Fibroblast of skin of scalp (primary cell): ENCODE measurements at places on chromosomes 16 and 17.

DNA sequence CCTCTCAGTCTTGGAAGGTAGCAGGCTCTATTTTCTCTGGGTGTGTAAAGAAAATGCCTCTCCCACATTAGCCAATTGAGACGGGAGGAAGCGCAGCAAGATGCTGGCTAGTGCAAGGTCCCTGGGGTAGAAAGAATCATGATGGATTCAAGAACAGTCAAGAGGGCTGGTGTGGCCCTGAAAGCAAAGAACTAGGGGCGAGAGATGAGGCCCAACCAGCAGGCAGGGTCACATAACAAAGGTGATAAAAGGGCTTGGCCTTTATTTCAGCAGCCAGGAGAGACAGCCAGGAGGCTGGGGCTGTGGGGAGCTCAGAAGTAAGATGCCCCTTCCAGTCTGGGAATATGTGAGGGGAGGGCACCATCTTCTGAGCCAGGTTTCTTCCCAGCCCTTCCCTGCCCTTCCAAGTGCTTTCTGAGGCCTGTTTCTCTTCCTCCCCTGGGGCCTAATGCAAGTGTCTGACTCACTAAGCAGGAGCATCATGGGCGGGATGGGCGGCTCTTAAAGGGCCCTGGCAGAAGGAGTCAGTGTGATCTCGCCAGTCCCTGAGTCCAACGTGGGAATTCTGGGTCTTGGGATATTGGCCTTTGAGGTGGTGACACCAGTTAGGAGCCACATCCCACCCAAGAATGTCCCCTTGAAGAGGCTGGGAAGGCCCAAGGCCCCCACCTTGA is 3.9 kb upstream of the NLRC5 start:
- DNase-seq, result peak; percentile 92

GRCh38 chr16:9151074-9151473 is 59.6 kb downstream of the HAPSTR1 start:
- no peak for DNase-seq

DNA sequence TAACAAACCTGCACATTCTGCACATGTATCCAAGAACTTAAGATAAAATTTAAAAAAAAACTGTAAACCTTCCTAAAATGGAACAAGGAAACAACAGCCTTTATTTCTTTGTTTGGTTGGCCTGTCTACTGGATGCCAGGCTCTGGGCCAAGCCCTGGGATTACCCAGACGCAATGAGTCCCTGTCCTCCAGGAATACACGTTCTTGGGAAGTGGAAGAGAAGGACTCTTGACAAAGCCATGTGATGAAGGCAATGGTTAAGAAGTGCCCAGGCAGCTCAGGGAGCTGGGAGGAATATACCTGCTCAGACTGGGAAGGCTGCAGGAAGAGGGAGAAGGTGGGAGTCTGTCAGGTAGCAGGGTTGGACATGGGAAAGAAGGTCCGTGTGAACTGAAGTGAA is 115.4 kb downstream of the AXIN2 start:
- DNase-seq, result no peak

DNA sequence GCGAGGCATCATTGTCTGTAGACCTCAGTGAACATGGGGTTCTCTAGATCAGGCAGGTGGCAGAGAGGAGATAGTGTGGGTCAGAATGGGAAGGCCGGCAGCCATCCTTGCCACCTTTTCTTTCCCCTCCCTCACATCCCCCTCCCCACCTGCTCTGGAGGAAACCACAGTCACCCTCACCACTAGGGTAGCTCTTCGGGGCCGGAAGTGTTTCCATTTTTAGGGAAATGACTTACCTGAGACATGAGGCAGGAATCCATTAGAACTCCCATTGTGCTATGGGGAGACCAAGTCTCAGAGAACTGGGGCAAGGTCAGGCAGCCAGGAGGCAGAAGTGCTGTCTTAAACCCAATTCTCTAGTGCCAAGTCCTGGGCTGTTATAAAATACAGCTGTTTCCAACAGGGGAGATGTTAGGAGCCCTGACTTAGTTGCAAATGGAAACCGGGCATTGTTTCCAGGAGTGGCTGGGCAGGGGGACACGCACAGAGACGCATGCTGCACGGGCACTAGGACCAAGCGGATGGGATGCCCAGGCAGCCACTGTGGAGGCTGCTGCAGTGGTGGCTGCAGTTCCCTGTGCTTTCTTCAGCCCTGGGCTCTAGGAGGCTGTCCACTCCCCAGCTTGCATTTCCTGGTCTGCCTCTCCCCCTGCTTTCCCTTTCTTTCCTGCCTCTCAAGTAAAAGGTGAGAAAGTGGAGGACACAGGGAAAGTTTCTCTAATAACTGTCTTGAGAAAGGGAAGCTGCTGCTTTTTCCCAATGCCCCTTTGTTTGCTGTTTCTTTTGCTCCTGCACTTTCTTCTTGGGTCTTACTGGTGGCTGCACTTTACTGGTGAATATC is 2.8 kb downstream of the HAS3 start:
- DNase-seq, result no peak

- no peak for DNase-seq
These were observed 28.2 kb upstream of the PSMD7 start for GRCh38 chr16:74268372-74268782.

GRCh38 chr16:81718637-81719036 is 60.5 kb upstream of the PLCG2 start:
- no peak for DNase-seq

DNA sequence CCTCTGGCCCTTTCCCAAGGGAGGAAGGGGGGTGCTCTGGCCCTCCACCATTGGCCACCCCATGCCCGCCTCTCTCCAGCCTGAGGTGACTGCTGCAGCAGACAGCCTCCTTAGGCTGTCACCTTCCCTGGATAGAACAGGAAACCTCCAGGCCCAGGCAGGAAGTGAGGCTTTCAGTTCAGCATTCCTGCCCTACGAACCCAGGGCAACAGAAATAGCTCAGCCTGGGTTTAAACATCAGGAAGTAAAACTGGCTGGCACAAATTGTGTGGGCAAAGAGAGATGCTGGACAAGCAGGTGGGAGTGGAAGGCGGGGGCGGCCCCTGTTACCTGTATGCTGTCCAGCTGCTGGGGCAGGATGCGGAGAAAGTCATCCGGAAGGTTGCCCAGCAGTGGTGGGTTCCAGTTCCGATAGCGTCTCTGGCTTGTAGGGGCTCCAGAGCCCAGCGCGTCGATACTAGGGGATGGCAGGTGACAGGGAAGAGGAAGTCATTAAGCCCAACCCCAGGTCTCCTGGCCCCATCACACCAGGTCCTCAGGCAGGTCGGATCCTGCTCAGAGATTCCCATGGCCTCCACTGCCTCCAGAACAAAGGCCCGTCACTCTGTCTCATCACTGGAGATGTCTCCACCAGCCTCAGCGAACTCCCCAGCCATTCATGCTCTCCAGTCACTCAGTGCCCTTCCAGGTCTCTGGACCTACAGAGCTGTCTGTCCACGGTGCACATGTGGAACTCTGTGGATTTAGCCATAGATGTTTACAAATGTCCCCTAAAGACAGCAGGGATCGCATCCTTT is 23.6 kb upstream of the MRPS23 start:
- no peak for DNase-seq

- DNase-seq, result no peak
These were observed 1.6 kb upstream of the ADGRG3 start for GRCh38 chr16:57666353-57667047.

GRCh38 chr17:77182205-77183172 is 41.7 kb downstream of the SEC14L1 start:
- DNase-seq, result no peak

DNA sequence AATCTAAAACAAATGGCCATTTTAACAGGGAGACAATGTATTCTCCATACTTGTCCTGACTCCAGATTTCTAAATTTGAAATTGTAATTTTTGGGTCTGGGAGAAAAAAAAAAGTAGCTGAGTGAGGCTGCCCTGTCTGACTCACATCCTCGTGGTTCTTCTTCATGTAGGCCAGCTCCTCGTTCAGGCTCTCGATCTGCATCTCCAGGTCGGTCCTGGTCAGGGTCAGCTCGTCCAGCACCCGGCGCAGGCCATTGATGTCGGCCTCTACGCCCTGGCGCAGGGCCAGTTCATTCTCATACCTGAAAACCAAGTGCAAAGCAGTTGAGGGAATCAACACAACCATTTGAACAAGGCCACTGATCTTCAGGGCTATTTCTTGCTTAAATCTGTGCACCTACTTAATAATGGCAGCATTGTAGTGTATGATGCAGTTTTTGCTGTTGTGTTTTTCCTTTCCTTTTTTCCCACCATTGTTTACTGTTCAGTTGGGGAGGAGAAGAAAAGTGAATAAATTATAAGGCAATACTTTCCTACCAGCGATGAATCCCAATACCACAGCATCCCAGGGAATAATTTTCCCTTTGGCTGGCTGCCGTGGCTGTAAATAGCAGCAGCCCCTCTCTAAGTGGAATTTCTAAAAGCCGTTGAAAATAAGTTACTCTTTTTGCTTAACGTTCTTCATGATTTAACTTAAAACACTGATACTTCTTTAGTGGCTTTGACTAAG is 2.2 kb downstream of the KRT12 start:
- no peak for DNase-seq

- DNase-seq, result peak; percentile 73
These were observed 38.9 kb downstream of the MRPS23 start for GRCh38 chr17:57810721-57811637.

GRCh38 chr17:13678841-13679240 is 77.1 kb upstream of the HS3ST3A1 start:
- no peak for DNase-seq

DNA sequence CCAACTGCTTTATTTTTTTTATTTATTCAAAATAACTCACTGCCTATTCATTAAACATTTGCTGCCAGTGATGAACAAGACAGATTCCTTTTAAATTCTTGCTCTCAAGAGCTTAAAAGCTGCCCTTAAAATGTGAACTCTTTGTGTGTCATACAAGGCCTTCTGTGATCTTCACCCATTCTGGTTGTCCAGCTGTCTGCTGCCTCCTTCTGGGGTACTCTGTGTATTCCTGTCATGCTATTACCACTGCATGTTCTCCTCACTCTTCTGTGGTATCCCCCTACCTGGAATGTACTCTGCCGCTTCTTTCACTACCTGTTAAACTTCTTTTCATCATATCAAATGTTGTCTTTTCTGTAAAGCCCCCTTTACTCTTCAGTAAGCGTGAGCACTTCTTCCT is 165.8 kb downstream of the CHD9 start:
- DNase-seq, result peak; percentile 50

DNA sequence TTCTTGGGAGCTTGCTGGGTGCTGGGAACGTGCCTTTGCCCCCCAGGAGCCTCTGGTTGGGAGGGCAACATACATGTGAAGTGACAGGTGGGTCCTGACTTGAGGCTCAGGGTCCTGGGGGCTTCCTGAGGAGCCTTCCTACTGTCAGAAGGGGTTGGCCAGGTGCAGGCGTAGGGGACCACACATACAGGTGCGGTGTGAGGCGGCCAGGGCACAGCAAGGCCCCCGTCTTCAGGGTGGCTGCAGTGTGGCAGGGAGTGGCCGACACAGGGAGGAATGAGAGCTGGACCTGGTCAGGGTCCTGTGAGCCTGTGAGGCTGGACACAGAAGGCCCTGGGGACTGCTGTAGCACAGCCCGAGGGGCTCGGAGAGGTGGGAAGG is 10.6 kb downstream of the TCF25 start:
- DNase-seq, result no peak

DNA sequence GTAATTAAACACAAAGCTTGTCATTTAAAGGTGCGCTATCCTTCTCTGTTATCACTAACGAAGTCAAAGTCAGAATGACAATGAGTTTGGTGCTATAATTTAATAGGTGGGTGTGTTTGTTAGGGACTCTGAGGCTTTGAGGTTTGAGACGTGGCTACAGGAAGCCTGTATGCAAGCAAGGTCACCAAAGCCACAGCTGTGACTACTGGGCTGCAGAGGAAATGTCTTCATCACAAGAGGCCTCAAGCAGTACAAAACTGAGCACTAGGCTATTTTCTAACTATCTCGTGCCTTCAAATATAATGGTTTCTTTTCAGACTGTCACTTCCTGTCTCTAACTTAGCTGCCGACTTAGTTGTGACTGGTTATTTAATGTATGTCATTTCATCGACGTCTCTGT is 141.2 kb downstream of the AATF start:
- DNase-seq, result no peak

- DNase-seq, result no peak
These were observed 14.2 kb downstream of the TRPV3 start for GRCh38 chr17:3543453-3543852.

- DNase-seq, result no peak
These were observed 43.7 kb upstream of the ERN1 start for GRCh38 chr17:64173646-64174045.

GRCh38 chr17:15457723-15458094 is 9.7 kb downstream of the CDRT4 start:
- DNase-seq, result peak; percentile 38

GRCh38 chr17:46722662-46723285 is 95.7 kb downstream of the WNT3 start:
- DNase-seq, result no peak

GRCh38 chr17:35167046-35167445 is 19.4 kb downstream of the UNC45B start:
- no peak for DNase-seq

- DNase-seq, result peak; percentile 35
These were observed 192.4 kb upstream of the HSBP1 start for GRCh38 chr16:83615141-83615952.

- peak; percentile 71 for DNase-seq
These were observed 146.5 kb upstream of the PLCG2 start for GRCh38 chr16:81632392-81633146.

DNA sequence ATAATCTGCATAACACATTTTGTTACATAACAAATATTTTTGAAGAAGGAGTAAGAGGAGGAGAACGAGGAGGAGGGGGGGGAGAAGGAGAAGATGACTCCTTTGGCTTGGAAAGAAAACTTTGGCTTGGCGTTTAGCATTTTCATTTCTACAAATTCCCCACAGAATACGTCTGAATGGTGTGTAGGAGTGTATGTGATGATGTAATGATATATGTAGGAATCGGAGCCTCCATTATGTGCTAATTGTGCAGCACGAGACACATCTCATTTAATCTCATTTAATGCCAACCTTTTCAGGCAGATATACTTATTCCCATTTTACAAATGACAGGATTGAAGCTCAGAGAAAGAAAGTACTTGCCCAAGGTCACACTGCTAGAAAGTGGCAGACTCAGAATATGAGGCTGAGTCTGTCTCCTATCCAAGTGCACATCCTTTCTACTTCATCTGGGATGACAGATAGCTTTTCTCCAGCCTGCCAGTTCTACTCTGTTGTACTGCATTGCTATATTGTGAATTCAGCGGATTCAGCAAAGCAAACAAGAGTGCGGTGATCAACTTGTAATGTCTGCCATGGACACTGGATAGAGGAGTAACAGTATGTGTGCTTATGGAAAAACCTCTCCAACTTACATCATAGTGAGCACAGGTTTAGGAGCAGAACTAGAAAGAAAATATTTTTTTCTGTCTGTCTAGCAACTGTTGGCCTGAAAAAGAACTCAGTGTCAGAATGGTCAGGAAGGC is 10.4 kb upstream of the SLC47A2 start:
- no peak for DNase-seq
